ENCODE measurements at places on chromosomes 3 and 15.

- DNase-seq, result no peak
Observed at GRCh38 chr3:8954938-8955763, 8.1 kb downstream of the RAD18 start.

- no peak for DNase-seq
Observed at GRCh38 chr15:68500363-68501258, 68.6 kb upstream of the ITGA11 start.

GRCh38 chr15:92168066-92168683, 225.5 kb upstream of the ST8SIA2 start:
- no peak for DNase-seq

- no peak for DNase-seq
Observed at GRCh38 chr3:45775571-45776300, 20.6 kb downstream of the SLC6A20 start.

GRCh38 chr15:91974321-91974720, 120.8 kb downstream of the SLCO3A1 start:
- no peak for DNase-seq

DNA sequence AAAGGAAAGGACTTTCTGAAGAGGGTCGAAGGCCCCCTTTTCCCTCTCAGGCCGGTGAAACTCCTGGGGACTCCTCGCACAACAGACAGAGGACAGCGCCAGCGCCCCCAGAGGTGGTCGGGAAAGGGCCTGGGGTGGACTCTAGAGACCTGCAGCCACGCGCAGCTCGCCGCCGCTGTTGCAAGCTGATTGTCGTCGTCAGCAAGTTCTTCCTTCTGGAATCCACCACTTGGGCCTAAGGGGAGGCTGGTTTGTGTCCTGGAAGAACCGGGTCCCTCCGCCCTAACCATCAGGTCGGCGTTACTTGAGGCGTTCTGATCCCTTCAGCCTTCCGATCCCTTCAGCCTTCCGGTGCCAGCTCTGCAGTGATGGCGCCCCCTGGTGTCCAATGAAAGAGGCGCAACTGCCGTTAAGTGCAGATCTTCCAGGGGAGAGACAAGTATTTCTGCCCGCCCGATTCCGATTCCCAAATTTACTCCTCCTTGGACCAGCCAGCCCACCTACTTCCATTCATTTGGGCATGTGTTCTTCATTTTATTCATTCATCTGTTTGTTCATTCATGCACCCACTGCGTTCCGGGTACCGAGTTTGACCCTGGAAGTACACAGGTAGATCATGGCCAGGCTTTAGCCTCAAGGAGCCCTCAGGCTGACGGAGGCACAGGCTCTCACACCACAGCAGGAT, 77.2 kb upstream of the SLC6A11 start:
- DNase-seq, result peak; percentile 9

GRCh38 chr3:185084901-185085300, 68.0 kb downstream of the C3orf70 start:
- DNase-seq, result no peak

- DNase-seq, result no peak
Observed at GRCh38 chr3:148457886-148458285, 239.8 kb upstream of the AGTR1 start.

DNA sequence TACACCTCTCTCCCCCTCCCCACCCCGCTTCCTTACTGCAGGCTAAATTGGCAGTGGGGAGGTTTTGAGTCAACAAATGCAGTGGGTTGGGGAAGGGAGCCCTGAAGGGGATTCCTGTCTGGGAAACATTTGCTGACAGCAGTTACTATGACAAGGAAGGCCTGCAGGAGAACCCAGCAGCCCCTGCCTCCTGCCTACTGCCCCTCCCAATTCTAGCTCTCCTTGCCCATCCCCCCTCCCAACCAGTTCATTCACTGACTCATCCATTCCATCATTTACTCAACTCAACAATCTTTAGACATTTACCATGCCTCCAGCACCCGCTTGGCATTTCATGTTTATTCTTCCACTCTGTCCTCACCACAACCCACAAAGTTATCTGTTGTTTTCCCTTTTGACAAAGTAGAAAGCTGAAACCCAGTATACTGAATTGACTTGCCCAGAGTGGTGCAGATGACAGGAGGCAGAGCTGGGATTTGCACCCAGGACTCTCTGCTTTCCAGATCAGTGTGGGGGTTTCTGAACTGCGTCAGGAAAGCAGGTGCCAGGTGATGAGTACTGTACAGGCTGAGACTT, 75.0 kb downstream of the MAGEF1 start:
- no peak for DNase-seq

DNA sequence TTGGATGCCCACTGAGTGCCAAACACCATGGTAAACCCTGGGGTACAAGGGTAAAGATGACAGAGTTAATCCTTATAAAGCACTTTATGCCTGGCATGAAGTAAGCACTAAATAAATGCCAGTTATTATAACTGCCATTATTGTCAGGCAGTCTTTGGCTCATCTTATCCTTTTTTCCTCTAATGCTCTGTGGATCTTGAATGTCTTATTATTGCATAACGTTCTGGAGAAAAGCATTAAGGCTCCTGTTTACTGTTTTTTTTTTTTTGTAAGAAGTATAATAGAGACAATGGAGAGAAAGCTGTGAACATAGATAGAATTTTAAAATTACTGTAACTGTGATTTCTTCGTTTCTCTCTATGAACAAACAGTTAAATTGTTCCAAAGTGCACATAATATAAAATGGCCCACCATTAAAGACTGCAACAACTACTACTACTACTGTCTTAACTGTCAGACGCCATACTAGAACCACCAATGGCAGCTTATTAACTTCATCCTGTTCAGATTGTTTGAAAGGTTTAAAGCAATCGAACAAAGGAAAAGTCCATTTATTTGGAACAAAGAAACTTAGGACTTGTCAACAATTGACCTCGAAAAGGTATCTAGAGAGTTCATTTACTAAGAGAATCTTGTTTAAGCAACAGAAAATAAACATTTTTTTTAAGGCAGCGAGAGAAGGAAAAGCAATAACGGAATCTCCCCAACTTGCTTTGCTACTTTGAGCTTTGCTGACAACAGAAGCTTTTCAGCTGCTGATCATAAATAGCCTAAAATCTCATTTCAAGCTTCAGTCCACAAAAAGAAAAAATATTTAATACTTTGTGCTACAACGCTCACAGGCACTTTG, 520.7 kb downstream of the ROBO1 start:
- DNase-seq, result no peak

DNA sequence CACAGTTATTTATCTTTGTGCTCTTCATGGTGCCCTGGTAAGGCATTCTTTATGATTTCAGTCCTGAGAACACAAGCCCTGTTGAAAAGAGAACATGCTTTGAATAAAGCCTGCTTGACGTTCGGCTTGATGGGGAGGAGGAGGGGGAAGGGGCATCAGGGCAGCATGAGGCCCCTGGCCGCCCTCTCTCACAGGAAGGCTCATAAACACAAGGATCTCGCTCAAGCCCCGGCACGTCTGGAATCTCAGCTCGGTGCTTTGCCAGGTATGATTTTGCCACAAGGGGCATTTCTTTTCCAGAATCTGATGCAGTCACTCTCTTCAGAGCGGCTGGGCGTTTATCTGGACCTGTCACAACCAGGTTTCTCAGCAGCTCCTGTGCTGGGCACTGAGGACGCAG, 129.4 kb downstream of the DNAJB8 start:
- no peak for DNase-seq

DNA sequence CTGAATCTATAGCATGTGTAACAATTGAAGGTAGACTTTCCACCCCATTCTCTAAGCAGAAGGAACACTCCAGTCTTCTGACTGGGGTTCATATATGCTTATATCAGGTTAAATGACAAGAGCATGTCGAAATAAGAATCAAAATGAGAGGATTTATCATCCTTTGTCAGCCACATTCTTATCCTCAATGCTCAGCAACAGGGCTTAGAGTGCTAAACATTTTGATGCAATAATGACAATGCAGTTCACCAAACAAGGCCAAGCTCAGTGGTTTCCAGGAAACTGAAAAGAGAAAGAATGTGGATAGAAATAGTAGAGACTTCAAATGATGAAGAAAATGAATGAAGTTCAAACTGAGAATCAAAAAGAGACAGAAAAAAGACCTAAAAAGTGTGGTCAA, 78.0 kb downstream of the FSIP1 start:
- DNase-seq, result no peak

- DNase-seq, result no peak
Observed at GRCh38 chr3:126134219-126134975, 46.0 kb downstream of the ALDH1L1 start.

DNA sequence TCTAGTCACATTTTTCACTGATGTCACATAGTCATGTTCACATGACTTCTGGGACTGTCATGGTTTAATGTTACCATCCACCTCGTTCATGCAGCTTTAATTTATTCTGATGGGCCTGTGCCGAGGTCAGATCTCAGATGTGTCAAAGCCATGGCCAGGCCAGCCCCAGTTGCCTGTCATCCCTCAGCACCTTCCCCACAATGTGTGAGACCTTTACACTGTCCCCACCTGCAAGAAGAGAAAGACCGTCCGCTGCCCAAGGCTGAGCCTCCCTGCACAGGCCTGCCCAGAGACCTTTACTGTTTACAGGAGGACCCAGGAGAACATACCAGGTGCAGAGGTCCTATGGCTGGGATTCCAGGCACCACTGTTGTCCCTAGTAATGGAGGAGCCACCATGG, 12.8 kb upstream of the KLF15 start:
- DNase-seq, result no peak

DNA sequence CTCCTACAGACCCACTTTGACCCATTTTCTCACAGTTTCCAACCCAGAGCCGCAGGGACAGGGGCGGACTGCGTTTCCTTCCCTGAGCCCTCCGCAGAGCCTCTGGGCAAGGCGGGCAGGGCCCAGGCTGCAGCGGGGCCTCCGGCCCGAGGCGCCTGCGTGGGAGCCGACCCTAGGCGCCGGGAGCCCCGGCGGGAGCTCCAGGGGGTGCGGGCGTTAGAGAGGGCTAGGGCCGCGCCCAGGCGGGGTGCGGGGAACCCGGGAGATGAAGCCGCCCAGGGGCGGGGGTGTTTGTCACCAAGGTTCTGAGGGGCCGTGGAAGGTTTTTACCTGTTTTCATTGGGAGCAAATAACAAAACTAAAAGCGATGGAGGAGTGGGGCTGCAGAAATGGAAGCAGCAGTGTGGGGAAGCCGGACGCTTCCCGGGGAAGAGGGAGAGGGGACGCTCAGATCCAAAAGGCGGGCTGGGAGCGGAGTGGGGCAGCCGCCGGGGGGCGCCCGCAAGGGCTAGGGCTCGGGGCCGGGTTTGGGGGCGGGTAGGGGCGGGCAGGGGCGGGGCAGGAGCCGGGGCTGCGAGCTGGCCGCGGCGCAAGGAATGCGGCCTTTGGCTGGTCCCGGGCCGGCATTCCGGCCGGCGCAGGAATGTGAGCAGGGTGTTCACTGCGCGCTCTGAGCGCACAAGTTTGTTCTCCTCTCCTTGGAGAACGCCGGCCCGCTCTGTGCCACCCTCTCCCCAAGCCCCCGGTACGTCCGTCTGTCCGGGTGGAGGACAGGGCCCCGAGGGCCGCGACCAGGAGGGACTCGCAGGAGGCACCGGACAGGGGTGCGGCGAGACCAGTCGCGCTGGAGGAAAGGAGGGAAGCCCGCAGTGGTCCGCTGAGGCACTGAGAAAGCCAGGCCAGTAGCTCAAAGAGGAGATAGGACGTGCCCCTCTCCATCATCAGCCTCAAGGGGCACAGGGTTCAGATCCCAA, 61.1 kb downstream of the AMOTL2 start:
- no peak for DNase-seq

DNA sequence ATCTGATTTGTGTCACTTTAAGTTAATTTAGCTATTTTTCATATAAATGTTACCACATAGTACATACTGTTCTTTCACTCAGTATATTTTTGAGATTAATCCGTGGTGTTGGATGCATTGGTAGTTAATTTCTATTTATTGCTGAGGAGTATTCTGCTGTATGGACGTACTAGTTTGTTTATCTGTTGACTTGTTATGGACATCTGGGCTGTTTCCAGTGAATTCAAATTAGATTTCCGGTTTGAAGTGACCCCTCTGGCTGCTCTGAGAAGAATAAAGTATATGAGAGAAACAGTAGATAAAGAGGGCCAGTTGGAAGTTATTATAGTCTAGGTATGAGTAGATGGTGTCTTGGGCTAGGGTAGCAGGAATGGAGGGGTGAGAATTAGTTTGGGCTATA, 15.6 kb downstream of the KAT2B start:
- DNase-seq, result no peak

GRCh38 chr3:152056481-152056880, 183.0 kb downstream of the SUCNR1 start:
- no peak for DNase-seq

DNA sequence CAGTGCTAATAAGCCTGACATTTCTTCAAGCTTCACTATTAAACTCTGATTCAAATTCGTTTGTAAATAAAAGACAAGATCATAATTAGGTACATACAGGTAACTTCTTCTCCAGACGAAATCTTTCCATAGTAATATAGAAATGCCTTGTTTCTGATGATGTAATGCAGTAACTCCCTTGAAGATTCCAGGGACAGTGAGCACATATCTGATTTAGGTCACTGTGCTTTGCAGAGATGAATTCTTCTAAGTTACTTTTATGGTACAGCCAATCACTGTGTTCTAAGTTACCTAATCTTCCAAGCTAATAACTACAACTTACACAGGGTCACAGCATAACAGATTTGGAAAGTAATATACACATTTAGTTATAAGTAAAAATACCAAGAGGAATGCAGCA, 27.6 kb downstream of the SLC4A7 start:
- DNase-seq, result no peak
